Activated CD4-positive, alpha-beta T cell treated with anti-CD3 and anti-CD28 coated beads for 36 hours (primary cell): ENCODE measurements at places on chromosomes 1 and 21. TPM values are rescaled to one million over a fixed set of nuclear protein-coding genes. Genes with fewer than 3 reads are reported as not detected.

TAL1 gene
- 0.19 TPM for total RNA-seq

- no peak for DNase-seq
Observed at GRCh38 chr1:19628879-19629278, 15.2 kb upstream of the NBL1 start.

HES2 gene
- total RNA-seq, result 0.05 TPM

DNA sequence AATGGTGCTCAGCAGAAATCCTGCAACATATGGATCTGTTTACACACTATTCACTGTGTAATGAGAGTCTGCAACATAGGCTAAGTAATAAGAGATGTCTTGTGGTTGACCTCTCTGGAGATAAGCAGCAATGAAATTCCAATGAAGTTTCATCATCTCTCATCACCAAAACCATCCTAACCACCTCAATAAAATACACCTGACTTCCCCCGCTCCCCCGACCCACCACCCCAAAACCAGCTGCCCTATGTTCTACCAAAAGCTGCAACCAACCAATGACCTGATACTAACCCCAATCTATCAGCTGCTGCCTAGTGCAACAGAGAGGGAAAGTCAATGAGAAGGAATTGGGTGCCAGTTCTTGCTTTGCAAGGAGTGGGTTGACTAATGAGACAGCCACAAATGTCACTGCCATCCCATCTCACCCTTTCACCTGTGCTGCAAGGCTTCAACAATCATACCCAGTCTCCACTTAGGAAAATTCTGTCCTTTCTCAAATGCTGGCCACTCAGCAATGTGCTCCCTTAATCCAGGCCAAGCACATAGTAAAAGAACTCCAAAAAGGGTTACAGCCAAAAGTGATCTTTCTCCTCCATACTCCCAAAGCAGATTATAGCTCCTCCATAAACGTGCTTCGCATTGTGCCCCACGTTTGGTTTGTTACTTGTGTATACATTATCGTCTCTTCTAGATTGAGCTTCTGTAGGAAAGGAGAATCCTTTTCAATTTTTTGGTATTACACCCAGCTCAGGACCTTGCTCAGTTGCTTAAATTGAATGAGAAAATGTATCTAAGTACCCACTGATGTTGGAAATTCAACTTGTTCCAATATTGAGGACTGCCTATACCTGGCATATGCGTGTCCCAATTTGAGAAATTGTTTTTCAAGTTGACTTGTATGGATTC lies 29.0 kb downstream of the MRPL39 start:
- DNase-seq, result peak; percentile 75

SYNJ1 gene
- total RNA-seq, result 6.3 TPM

SLAMF6 gene
- 45.9 TPM for total RNA-seq

DNA sequence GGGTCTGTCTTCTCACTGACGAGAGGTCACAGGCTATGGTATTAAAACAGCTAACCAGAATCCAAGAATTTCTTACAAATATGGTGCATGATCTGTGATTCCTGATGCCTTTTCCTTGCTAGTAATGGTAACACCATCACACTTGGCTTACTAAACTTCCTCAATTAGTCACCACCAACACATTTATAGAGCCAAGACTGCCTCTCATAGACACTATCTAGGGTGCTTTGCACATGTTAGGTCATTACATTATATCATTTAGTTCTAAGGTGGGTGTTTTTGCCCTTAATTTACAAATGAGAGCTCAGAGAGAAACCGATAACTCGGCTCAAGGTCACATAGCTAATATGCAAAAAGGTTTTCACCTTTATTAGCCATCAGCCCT lies 8.7 kb downstream of the KIF21B start:
- DNase-seq, result no peak

GRCh38 chr1:156122519-156123355 lies 8.2 kb downstream of the LMNA start:
- DNase-seq, result no peak
